ENCODE measurements at places on chromosomes 2 and 18.
A peak's percentile ranks its signal among the peaks of the same experiment; 100 is the strongest.

DNA sequence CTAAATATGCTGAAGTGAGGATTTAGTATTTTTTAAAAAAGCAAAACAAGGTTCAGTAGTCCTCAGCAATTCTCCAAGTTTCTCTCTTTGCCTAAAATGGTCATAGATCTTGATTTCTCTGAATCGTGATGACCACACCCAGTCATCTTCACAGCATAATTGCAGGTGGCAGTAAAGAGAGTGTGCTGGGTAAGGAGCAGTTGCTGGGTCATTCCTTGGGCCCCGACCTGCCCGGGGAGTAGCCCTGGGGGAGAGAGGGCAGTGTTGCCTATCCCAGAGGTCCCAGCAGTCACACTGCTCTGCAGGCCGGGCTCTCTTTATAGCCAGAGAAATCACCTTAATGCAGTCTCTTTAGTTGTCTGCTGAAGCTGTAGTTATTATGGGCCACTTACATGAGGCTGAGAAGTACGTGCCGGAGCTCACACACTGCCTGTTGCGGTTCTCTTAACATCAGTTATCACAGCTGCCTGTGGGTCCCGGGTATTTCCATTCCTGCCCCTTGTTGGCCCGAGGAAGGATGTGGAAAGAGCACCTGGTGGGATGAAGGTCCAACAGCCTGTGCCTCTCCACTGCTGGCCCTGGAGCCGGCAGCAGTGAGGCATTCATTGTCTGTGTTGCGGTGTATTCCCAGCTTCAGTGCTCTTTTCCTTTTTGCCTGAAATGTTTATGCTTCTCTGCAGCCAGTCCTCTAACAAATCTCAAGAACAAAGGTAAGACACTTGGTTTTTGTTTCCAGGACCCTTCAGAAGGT is 230.1 kb downstream of the ALPK2 start:
- DNase-seq, result no peak

- DNase-seq, result no peak
Observed at GRCh38 chr2:168008646-168009195, 238.7 kb downstream of the STK39 start.

- DNase-seq, result peak; percentile 100
Observed at GRCh38 chr18:22032392-22032961, 136.9 kb upstream of the GATA6 start.

DNA sequence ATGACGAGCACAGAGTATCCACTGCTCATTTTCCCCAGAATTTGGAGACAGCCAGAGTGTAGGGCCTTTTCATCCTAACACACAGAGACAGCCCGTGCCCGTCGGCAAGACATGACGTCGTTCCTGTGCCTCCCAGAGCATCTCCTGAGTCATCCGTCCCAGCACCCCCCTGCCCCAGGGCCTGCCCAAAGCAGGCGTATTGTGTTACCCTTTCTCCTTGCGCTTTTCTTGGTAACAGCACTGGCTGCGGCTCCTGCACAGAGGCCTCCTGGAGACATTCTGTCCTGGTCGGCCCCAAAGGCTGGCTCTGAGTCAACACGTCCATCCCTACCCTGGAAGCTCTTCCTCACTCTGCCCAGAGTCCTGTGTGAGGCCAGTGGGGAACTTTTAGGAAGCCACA is 217.1 kb downstream of the KLHL29 start:
- no peak for DNase-seq

DNA sequence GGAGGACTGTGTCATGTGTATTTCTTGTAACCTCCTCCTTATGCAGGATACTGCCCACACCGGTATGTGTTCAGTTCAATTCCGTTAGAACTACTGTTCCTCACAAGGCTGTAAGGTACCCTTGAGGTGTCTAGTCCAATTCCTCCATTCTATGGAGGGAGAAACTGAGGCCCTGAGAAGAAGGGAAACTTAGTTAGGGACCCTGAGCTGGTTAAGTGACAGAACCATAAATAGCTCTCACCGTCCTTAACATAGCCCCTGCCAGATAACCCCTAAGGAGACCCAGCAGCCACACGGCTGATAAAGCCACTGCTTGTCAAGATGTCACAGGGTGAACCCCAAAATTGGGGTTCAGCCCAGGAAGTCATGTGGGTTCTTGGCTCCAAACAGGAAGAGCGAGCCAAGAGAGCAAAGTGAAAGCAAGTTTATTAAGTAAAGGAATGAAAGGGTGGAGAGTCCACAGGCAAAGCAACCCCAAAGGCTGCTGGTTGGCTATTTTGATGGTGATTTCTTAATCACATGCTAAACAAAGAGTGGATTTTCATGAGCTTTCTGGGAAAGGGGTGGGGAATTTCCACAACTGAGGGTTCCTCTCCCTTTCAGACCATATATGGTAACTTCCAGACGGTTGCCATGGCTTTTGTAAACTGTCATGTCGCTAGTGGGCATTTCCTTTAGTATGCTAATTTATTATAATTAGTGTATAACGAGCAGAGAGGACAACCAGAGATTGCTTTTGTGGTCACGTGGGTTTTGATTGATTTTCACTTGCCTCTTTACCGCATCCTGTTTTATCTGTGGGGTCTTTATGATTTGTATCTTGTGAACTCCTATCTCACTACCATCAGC is 83.4 kb upstream of the RTN4 start:
- peak; percentile 87 for DNase-seq

- no peak for DNase-seq
Observed at GRCh38 chr2:85326406-85327159, 1.2 kb downstream of the TGOLN2 start.

- peak; percentile 90 for DNase-seq
Observed at GRCh38 chr18:23311351-23312121, 141.6 kb upstream of the RIOK3 start.

DNA sequence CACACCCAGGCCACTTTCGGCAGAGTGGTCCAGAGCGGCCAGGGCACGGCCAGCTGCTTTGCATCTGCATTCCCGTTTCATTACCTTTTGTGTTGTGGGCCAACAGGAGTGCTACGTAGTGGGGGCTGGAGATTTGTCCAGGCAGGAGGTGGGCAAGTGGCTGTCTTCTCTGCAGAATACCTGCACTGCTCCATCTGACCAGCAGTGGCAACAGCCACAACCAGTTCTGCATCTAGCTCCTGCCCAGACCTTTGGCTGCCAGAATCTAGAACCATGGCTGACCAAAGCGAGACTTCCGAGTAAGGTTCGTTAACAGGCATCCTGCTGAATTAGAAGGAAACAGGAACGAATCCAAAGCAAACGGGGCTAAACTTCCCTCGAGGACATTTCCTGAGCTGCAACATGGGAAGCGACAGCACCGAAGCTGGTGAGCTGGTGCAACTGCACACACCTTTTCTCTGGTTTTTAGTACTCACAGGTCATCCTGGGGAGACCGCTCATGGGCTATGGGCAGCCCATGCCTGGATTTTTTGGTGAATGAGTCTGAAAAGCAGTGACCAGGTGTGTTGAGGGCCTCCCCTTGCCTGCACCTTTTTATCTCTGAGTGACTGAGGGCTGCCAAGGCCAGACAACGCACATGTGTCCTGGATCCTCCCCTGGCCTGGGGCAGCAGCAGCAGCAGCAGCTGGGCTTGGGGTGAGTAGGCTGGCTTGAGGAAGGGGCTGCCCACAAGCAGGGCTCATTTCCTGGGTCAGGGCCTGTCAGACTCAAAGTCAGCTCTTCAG is 10.5 kb downstream of the GDF7 start:
- DNase-seq, result no peak

GRCh38 chr2:240832205-240832727 is 12.2 kb upstream of the KIF1A start:
- peak; percentile 46 for DNase-seq

GRCh38 chr18:32175265-32175664 is 14.6 kb upstream of the MEP1B start:
- DNase-seq, result no peak

DNA sequence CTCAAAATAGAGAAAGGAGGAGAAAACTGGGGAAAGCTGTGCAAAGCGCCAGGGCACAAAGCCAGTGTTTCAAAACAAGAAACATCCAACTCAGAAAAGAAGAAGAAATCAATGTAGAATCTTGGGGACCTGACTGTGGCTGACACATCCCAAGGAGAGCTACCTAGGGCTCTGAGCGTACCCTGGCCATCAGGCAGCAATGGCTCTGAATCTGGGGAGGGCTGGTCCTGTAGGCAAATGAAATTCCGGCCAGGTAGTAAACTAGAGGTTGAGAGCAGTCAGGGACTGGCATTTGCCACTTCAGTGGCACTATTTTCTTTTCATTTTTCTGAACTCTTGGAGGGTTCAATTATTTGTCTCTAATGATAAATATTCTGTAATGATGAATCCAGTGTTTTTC is 525.8 kb downstream of the STK39 start:
- DNase-seq, result no peak

GRCh38 chr2:216292475-216292874 is 79.8 kb downstream of the MARCHF4 start:
- no peak for DNase-seq

GRCh38 chr2:229330952-229331351 is 59.9 kb upstream of the PID1 start:
- DNase-seq, result no peak

GRCh38 chr2:44093970-44094369 is 74.7 kb upstream of the PPM1B start:
- DNase-seq, result no peak

GRCh38 chr2:18777250-18777812 is 188.0 kb upstream of the NT5C1B start:
- no peak for DNase-seq

GRCh38 chr2:158724803-158725381 is 70.2 kb upstream of the DAPL1 start:
- peak; percentile 82 for DNase-seq

DNA sequence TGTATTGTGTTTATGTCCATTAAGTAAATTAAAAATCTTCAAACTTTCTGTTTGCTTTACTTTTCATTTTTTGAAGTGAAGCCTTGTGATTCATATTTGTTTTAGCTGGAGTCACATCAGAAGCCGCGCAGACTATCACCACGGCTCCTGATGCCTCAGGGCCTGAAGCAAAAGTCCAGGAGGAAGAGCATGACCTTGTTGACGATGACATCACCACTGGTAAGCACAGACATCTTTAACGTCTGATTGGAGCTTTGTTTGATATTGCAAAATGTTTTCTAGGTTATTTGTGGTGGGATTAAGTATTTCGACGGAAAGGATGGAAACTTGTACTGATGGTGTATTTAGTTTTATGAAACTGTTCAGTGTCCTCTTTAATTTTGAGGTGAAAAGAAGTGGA is 164.8 kb downstream of the WDR7 start:
- DNase-seq, result no peak

DNA sequence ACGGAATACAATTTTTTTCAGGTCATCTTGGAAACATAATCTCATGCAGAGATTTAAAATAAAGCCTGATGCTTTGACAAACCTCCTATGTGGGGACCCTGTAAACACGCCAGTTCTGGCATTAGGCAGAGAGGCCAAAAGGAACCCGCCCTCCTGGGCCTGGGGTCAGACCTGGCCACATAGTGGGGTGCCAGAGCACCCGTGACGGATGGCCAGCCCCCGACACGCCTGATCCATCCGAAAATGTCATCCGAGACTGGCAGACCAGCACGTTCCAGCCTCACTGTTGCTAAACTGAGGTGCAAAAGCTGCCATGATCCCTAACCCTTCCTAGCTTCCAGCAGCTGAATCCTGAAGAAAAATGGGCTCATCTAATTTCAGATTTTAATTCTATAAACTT is 222.6 kb upstream of the SALL3 start:
- DNase-seq, result no peak

DNA sequence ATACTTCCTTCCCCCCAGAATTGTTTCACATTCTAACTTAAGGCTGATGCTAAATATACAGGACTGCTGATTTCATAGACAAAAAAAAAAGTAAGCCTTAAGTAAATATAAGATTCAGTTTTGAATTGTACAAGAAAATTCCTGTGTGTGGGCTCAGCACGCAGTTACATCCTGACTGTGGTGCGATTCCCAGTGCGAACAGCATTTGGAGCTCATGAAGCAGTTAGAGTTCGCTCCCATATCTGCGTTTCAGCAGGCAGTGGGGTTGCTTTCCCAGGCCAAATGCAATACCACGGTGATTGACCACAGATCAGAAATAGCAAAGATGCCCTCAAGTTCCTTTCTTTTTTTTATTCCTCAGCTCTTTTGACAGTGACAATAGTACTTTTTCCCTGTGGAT is 75.6 kb downstream of the SATB2 start:
- DNase-seq, result no peak

DNA sequence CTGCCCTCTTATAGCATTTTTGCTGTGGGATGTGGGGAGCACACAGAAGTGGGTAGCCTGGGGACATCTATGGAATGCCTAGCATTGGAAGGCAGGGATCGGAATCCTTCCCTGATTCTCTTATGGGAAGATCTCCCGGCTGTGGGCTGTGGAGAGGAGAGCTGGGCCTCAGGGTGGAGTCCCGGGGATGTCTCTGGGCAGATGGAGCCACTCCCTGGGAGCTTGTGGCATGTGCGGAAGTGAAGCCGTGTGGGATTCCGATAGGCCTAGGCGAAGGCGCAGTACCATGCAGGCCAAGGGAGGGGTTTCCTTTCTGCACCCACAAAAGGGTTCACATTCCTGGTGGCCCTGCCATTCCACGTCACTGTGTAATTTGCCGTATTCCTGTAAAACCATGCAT is 87.9 kb downstream of the GLI2 start:
- DNase-seq, result no peak

GRCh38 chr2:217444932-217445331 is 557.9 kb downstream of the TNS1 start:
- DNase-seq, result no peak

DNA sequence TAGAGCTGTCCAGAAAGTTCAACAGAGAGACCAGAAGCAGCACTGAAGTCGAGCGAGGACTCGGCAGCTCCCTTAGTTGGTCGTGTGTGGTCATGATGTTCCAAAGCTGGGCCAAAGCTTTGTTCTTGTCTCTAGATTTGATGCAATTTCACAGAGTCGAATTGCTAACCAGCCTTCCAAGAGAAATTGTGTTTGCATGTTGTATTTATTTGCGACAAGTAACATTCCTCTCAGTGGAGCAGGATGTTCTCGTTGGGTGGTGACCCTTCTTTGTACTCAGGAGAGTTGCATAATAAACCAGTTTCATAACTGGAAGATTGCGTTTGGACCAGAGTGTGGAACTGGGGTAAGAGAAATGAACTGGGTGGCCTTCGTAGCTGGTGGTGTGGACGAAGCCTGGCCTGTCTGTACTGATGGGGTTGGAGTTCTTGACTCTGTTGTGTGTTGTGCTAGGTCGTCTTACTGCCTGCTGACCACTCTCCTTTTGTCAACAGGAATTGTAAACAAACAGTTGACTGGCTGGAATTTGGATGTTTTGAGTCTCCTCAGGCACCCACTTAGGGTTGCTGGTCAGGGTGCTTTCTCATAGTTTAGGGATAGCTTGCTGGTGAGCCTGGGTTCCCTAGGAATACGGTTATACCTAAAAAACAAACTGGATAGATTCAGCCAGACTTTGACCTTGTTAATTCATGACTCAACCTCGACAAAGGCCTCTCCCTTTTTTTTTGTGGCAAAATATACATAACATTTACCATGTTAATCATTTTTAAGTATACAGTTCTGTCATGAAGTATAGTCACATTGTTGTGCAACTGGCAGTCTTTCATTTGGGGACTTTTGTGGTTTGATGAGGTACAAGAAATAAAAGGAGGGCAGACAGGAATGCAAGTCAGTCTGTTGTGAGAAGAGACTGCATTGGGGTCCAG is 28.9 kb upstream of the TOGARAM2 start:
- DNase-seq, result peak; percentile 29

- no peak for DNase-seq
Observed at GRCh38 chr2:151842830-151843690, 14.8 kb upstream of the ARL5A start.

GRCh38 chr2:191637182-191638078 is 40.5 kb upstream of the NABP1 start:
- peak; percentile 92 for DNase-seq

All from renal cortical epithelial cell (primary cell).